Adrenal gland (tissue), 19 donors: ENCODE measurements at places on chromosomes 3 and 15. TPM values are rescaled to one million over a fixed set of nuclear protein-coding genes. Genes with fewer than 3 reads are reported as not detected.

GRCh38 chr15:58528188-58528870 lies 96.5 kb downstream of the LIPC start:
- H3K4me3 ChIP-seq, result no peak overlapping the region
- peak; percentile 67 for DNase-seq
- H3K27me3 ChIP-seq, result no peaks in the 10 kb centered on the region
- peak overlapping the region; percentile 42 for H3K27ac ChIP-seq

DNA sequence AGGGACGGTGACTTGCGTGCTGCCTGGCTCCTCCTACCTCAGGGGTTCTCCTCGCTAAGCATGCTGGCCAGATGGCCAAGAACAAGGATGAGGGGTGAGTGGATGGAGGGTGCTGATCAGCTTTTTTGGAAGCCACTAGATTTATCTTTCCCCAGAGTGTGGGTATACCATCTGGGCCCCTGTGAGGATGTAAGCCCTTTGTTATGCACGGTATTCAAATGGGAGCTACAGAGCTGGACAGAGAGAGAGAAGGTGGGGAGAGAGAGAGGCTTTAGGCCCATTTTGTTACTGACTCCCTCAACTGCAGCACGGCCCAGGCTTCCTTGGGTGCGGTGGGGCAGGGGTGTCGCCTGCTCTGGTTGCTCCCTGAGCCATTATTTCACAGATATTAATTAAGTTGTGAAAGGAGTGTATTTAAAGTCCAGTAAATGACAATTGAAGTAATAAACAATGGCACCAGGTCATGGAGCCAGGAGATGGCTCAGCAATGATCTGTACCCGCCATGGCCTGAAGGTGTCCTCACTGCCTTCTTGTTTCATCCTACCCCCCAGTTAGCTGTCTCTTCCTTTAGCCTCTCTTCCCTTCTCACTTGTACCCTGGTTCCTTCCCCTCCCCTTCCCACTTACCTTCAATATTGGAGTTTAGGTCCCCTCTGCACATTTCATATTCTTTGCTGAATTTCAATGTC lies 158.0 kb downstream of the CLSTN2 start:
- DNase-seq, result no peak
- no peaks in the 10 kb centered on the region for H3K4me1 ChIP-seq
- no peak overlapping the region for H3K4me3 ChIP-seq
- no peak overlapping the region for H3K27ac ChIP-seq

- H3K36me3 ChIP-seq, result no peaks in the 10 kb centered on the region
- peaks cover 3% of the 10 kb centered on the region for H3K27me3 ChIP-seq
- no peak for DNase-seq
- no peak overlapping the region for H3K4me3 ChIP-seq
These were observed 34.9 kb upstream of the ST6GAL1 start for GRCh38 chr3:186895406-186895805.

P2RY14 gene
- total RNA-seq, result not detected

WDR93 gene
- not detected for total RNA-seq

GRCh38 chr3:71341721-71342120 lies 241.8 kb downstream of the FOXP1 start:
- H3K4me1 ChIP-seq, result no peaks in the 10 kb centered on the region
- no peaks in the 10 kb centered on the region for H3K36me3 ChIP-seq
- no peak overlapping the region for H3K4me3 ChIP-seq
- no peak for DNase-seq
- H3K27ac ChIP-seq, result no peak overlapping the region

GOLGA6L6 gene
- not detected for total RNA-seq

- H3K27me3 ChIP-seq, result no peaks in the 10 kb centered on the region
- H3K4me1 ChIP-seq, result peaks cover 12% of the 10 kb centered on the region
- peak; percentile 98 for DNase-seq
- peak within 1 kb of the TSS; percentile 58 for H3K4me3 ChIP-seq
- no peaks in the 10 kb centered on the region for H3K36me3 ChIP-seq
- peak within 1 kb of the TSS; percentile 60 for H3K27ac ChIP-seq
These were observed at the start of gene RCCD1 for GRCh38 chr15:90954712-90955623. Gene RCCD1 (plus strand): TSS chr15:90954884. CDS start chr15:90956735, 1,851 bp downstream.

DNA sequence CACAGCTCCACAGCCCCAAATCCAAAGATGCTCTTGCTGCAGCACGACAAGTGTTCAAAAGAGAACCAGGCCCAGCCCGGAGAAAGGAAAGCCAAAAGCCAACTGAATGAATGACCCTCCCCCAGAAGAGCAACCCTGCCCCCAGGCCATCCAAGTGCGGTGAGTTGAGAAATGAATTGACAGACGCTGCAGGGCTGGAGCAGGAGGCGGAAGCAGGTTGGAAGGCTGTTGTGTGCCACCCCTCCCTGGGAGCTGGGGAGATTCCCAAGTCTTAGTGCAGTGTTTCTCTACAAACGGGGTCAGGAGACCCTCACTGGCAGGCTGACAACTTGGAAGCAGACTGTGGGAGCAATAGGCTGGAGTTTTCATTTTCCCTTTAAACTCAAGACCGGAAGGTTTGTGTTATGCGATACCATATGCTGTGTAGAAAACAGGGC lies 3.5 kb upstream of the SPTBN5 start:
- no peak for DNase-seq
- H3K36me3 ChIP-seq, result peaks cover 8% of the 10 kb centered on the region
- no peaks in the 10 kb centered on the region for H3K27me3 ChIP-seq
- no peak overlapping the region for H3K27ac ChIP-seq

SIDT1 gene
- total RNA-seq, result 2.3 TPM

DNA sequence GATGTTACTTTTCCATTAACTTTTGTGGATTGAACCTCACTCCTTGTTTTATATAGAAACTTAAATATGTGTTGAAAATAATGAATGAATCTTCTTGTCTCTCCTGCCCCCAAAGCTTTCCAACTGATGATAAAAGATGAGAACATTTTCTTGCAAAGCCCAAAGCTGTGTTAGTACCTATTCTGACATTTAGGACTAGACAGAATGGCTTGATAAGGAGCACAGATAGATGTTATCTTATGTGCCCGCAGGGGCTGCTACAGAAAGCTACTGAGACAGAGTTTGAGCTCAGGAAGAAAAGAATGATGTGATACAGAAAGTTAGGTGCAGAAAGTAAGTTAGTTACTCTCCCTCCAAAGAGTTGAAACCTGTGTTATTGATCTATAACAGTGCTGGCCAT lies 109.4 kb upstream of the ATP11B start:
- H3K27me3 ChIP-seq, result peaks cover 33% of the 10 kb centered on the region
- no peak overlapping the region for H3K27ac ChIP-seq
- DNase-seq, result no peak
- H3K4me3 ChIP-seq, result no peak overlapping the region

UBE2E2 gene
- 29.6 TPM for total RNA-seq

- H3K4me3 ChIP-seq, result no peak overlapping the region
- DNase-seq, result no peak
- H3K36me3 ChIP-seq, result no peaks in the 10 kb centered on the region
- no peaks in the 10 kb centered on the region for H3K27me3 ChIP-seq
These were observed 86.6 kb downstream of the FMN1 start for GRCh38 chr15:33107950-33108349.

DNA sequence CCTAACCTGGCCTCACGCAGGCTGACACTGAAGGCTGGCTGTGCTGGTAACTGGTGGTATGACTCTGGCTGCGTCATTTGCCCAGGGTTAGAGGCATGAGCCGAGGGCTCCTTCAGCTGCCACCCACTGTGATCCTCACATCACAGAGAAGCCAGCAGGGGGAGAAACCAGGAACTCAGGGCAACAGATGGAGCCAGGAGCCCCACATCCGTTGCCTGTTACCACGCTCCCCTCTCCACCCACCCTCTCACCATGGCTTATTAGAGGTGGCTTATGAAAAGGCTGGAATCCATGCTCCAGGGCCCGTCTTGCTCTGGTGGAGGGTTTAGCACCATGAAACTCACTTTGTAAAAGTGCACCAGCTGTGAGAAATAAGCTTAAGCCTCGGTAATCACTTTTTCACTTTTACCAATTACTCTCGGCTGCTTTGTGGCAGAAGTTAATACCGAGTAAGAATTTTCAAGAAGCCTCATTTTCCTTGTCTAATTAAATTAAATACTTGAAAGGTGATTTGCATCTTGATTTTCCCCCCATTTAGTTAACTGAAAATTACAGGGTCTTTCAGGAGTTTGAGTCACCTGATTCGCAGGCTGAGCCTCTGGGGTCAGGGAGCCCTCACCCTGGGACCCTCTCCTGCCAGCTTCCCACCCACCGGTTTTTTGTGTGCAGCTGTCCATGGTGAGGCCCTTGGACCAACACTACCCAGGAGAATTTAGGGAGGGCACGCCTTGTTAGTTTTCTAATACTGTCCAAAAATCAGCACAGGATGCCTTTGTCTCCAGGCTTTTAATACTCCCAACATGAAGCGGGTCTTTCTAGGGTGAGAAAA lies 60.9 kb downstream of the ASB7 start:
- DNase-seq, result no peak
- H3K4me3 ChIP-seq, result no peak overlapping the region
- no peak overlapping the region for H3K27ac ChIP-seq
- no peaks in the 10 kb centered on the region for H3K27me3 ChIP-seq
- H3K36me3 ChIP-seq, result no peaks in the 10 kb centered on the region
- no peaks in the 10 kb centered on the region for H3K4me1 ChIP-seq

- H3K27me3 ChIP-seq, result no peaks in the 10 kb centered on the region
- H3K4me3 ChIP-seq, result no peak overlapping the region
- no peaks in the 10 kb centered on the region for H3K36me3 ChIP-seq
These were observed 87.5 kb upstream of the CADPS start for GRCh38 chr3:62962714-62963113.

DUOX1 gene
- total RNA-seq, result 8.2 TPM

GRCh38 chr15:57890351-57890750 lies 175.2 kb downstream of the ALDH1A2 start:
- no peaks in the 10 kb centered on the region for H3K36me3 ChIP-seq
- peaks cover 7% of the 10 kb centered on the region for H3K27me3 ChIP-seq
- no peak for DNase-seq
- H3K27ac ChIP-seq, result no peak overlapping the region

GRCh38 chr3:69313251-69313650 lies 72.6 kb downstream of the FRMD4B start:
- no peaks in the 10 kb centered on the region for H3K4me1 ChIP-seq
- no peak overlapping the region for H3K27ac ChIP-seq
- no peaks in the 10 kb centered on the region for H3K27me3 ChIP-seq
- H3K4me3 ChIP-seq, result no peak overlapping the region
- no peaks in the 10 kb centered on the region for H3K36me3 ChIP-seq

DNA sequence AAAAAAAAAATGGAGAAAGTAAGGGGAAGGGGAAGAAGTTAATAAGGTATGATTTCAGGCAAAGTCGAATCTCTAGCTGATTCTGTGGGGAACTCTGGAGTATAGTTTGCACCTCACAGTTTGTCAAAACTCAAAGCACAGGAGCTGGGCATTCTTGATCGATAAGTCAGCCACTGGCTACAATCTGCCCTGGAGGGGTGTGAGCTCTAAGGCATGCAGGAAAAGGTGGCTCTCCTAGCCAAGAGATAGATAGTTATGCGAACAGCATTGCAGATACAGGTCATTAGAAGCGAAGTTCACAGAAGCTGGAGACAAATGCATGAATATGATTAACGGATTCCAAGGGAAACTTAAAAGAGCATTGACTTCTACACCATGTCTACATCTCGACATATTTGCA lies 952.6 kb downstream of the AGBL1 start:
- no peaks in the 10 kb centered on the region for H3K27me3 ChIP-seq
- no peak overlapping the region for H3K27ac ChIP-seq

LTF gene
- 0.78 TPM for total RNA-seq

DNA sequence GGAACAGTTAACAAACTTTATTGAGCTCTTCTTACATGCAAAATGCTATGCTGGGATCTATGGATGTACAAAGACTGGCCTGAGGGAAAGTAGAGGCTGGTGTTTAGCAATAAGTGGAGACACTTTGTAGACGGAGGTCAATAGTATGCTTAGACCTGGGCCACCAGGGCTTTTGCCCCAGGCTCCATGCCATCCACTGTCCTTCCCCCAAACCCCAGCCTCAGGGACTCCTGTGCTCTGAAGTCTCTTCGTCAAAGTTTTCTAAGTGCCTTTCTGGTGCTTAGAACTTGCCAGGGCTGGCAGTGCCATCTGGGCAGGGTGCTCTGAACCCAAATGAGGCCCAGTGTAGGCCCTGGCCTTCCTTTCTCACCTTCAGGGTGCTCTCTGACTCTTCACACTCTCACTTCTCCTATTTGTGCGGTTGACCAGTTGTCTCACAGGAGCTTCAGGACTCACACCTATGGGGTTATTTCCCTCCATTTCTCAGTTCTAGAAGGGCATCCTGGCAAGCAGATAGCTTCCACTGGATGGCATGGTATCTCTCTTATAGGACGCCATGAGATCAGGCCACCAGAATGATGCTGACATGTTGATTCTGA lies 21.8 kb upstream of the KCNAB1 start:
- H3K27ac ChIP-seq, result no peak overlapping the region
- H3K36me3 ChIP-seq, result no peaks in the 10 kb centered on the region
- H3K4me1 ChIP-seq, result no peaks in the 10 kb centered on the region
- no peaks in the 10 kb centered on the region for H3K27me3 ChIP-seq
- no peak for DNase-seq

INKA1 gene
- 5.5 TPM for total RNA-seq

KLHL40 gene
- 0.54 TPM for total RNA-seq

DNA sequence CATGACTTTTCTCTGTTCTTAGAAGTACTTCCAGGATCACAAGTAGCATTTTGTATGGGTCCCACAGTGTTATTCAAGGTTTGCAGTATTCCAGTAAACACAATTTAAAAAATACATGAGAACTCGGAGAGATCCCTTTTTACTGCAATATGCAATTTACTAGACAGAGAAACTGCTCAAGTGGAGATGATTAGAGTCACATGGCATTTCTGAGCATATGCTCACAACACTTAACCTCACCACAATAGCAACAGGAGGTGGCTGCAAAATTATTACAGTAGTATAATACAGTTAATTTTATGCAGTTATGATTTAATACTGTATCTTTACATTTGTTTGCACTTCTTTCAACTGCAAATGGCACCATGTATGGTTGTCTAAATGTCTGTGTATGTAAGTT lies 87.5 kb downstream of the PIK3CB start:
- DNase-seq, result no peak
- H3K4me1 ChIP-seq, result no peaks in the 10 kb centered on the region
- no peaks in the 10 kb centered on the region for H3K27me3 ChIP-seq
- no peaks in the 10 kb centered on the region for H3K36me3 ChIP-seq
- H3K4me3 ChIP-seq, result no peak overlapping the region

DNA sequence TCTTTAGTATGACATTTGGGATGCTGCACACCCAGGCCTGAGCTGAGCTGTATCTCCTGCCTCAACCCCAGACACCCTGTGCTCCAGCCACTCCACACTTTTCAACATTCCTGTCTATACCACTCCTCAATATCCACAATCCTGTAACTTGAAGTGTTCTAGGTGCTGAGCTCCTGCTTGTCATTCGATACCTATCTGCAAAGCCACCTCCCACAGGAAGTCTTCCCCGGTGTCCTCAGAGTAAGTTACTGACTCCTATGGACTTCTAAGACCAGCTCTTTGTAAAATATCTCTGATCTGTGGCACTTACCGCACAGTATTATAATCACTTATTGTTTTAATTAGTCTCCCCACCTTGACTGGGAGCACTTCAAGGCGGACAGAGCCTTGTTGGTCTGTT lies 1.2 kb upstream of the CAV3 start:
- DNase-seq, result no peak
- no peaks in the 10 kb centered on the region for H3K36me3 ChIP-seq
- no peaks in the 10 kb centered on the region for H3K4me1 ChIP-seq
- no peaks in the 10 kb centered on the region for H3K27me3 ChIP-seq
- no peak overlapping the region for H3K27ac ChIP-seq
